ENCODE measurements at places on chromosomes 1 and 21.

DNA sequence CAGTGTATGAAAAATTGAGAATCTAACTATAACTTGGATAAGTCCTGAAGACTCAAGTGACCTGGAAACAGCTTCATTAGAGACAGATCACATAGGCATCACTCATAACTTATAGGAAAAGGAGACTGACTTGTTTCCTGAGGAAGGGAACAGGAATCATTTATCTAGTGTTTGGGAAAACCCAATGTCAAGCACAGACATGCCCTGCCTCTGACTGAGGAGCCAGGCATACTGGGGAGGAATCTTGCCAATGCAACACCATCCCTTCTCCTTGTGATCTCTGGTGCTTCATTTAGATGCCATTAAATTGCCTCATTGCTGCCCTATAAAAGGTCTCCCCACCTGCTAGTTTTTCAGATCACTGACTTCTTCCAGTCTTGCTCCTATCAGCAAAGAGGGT lies 10.3 kb downstream of the LCE4A start:
- DNase-seq = no peak

GRCh38 chr1:244963231-244963826 lies 99.0 kb upstream of the HNRNPU start:
- DNase-seq = no peak

DNA sequence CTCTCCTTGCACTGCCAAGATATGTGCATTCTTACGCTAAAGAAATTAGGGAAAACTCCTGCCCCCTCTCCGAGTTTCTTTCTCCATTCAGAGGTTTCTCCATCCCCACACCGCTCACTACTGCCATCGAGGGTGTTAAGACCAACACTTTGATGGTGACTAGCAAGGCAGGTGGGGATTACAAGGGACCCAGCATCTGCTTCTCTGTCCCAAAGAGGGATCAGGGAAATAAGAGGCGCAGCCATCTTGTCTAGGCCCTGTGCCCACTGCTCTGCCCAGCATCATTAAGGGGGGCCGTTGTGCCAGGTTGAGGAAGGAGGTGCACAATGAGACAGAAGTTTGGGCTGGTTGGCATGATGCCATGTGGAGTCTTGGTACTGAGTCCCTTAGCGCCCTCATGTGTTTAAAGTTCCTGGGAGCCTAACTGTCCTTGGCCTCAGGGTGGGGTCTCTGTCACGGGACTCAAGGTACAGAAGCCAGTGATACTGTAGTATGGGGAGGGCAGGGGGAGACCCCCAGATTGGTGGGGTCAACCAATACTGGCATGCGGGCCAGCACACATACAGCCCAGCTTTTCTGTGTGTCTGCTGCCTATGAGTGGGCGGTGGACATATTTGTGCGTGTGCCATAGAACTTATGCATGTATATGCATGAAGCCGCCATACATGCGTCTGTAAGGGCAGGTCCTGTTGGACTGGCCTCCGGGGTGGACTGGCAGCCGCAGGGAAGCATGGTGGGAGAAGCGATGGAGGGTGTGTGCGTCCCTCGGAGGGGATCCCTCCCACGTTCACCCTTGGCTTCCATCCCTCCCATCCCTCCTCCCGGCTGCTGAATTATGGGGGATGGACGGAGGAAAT lies 5.5 kb downstream of the EFNA3 start:
- DNase-seq = no peak

DNA sequence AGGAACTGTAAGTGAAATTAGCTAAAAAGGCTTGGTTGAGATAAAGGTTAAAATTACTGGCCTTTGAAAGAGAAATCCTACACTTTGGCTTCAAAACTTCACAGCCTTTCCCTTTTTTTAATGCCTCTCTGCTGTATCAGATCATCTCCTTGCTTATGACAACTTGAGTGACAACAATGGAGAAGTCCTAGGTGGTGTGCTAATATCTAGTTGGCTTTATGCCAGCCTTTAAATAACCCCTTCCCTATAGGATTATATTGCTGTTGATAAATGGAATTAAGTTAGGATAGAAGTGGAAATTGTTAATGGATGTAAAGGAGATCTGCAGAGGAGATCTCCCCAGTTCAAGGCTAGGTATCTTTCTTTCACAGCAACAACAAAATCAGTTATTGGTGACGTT lies 130.2 kb upstream of the ATP1B1 start:
- no peak for DNase-seq

GRCh38 chr1:86069757-86070145 lies 86.8 kb downstream of the COL24A1 start:
- no peak for DNase-seq

DNA sequence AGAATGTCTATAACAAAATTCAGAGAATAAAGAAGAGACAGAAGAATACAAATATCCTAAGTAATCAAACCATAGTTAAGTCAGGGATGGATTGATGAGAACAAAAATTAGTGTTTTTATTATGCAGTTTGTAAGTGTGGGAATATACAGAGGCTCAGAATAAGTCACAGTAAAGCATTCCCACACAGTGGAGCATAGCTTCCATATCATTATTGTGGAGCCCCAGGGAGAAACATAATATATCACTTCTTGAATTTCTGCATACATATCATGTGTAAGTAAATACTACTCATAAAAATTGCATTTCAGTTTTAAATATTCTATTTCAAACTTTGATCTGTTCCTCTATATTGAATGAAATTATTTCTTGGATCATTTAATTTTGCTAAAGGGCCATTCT lies 790.4 kb downstream of the PLA2G4A start:
- DNase-seq = no peak

GRCh38 chr21:45892916-45893739 lies 88.4 kb upstream of the COL6A1 start:
- no peak for DNase-seq

DNA sequence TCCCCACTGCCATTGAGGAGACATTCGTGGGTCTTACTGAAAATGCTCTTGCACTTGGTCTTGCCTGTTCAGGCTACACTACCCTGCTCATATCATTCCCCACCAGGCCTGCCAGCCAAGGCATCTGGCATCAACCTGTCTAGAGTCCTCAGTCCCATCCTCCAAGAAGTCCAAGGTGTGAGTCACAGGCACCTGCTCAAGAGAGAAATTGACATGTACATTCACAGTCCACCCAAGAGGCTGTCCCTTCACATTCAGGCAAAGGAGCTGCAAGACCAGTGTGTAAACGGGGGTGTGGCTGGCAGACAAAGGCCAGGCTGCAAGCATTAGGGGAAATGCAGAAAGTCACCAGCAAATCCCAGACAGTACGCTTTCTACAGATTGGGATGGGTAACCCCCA lies 13.1 kb upstream of the PLA2G2C start:
- DNase-seq = no peak

- DNase-seq = no peak
Observed at GRCh38 chr1:1259951-1260600, 13.6 kb upstream of the C1QTNF12 start.

- no peak for DNase-seq
Observed at GRCh38 chr1:50971748-50972305, 1.8 kb downstream of the CDKN2C start.

DNA sequence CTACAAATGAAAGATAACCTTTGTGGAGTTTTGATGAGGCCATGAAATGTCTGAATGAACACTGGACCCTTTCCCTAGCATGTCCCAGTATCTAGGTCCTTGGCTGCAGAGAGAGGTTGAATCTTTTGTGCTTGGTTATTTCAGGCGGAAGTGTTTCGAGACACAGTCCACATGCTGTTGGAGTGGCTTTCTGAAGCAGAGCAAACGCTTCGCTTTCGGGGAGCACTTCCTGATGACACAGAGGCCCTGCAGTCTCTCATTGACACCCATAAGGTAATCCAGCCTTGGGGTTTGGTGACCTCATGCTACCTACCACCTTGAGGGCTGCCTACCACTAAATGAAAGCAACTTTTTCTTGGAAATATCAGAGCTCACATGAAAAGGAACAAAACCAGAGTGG lies 38.9 kb upstream of the BMP8A start:
- DNase-seq = no peak
